ENCODE measurements at places on chromosomes 11 and 22.

DNA sequence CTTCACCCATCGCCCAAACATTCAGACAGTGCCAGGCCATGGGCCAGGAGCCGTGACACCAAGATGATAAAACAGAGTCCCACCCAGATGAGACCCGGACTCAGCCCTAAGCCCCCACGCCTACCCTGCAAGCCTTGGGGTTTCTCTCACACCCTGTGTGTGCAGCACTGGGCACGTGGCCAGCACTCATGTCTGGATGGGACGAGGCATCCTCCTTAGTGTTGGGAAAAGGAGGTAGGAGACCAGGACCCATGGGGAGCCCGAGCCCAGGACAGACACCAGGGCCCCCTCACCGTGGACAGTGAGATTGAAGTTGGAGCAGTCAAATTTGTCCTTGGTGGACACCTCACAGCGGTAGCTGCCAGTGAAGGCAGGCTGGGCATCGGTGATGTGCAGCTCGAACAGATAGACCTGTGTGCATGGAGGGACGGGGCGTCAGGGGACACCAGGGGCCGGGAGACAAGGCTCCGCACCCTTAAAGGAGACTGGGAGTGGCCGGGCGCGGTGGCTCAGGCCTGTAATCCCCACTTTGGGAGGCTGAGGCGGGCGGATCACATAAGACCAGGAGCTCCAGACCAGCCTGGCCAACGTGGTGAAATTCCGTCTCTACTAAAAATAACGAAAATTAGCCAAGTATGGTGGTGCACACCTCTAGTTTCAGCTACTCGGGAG, 4.2 kb downstream of the MYBPC3 start:
- no peaks in the 10 kb centered on the region for H3K27me3 ChIP-seq
- no peak overlapping the region for H3K4me3 ChIP-seq
- no peak for ATAC-seq
- no peak overlapping the region for H3K27ac ChIP-seq
- peaks cover 6% of the 10 kb centered on the region for H3K4me1 ChIP-seq

- peak overlapping the region; percentile 86 for H3K4me3 ChIP-seq
- peaks cover 43% of the 10 kb centered on the region for H3K4me1 ChIP-seq
- H3K27me3 ChIP-seq = no peaks in the 10 kb centered on the region
- peak overlapping the region; percentile 85 for H3K27ac ChIP-seq
These were observed 61.8 kb downstream of the FAM83F start for GRCh38 chr22:40056559-40056958.

- H3K4me1 ChIP-seq = no peaks in the 10 kb centered on the region
- no peak overlapping the region for H3K4me3 ChIP-seq
- H3K27ac ChIP-seq = no peak overlapping the region
- H3K36me3 ChIP-seq = no peaks in the 10 kb centered on the region
- peaks cover 11% of the 10 kb centered on the region for H3K27me3 ChIP-seq
These were observed 41.2 kb upstream of the SLC36A4 start for GRCh38 chr11:93238956-93239355.

- no peak overlapping the region for H3K4me3 ChIP-seq
- no peak overlapping the region for H3K27ac ChIP-seq
- ATAC-seq = no peak
These were observed 29.8 kb upstream of the OR56B4 start for GRCh38 chr11:6077723-6078122.

GRCh38 chr11:88300888-88301487, 36.5 kb downstream of the CTSC start:
- no peaks in the 10 kb centered on the region for H3K27me3 ChIP-seq
- peak overlapping the region; percentile 95 for H3K27ac ChIP-seq
- peaks cover 90% of the 10 kb centered on the region for H3K36me3 ChIP-seq
- peak overlapping the region; percentile 74 for H3K4me3 ChIP-seq

DNA sequence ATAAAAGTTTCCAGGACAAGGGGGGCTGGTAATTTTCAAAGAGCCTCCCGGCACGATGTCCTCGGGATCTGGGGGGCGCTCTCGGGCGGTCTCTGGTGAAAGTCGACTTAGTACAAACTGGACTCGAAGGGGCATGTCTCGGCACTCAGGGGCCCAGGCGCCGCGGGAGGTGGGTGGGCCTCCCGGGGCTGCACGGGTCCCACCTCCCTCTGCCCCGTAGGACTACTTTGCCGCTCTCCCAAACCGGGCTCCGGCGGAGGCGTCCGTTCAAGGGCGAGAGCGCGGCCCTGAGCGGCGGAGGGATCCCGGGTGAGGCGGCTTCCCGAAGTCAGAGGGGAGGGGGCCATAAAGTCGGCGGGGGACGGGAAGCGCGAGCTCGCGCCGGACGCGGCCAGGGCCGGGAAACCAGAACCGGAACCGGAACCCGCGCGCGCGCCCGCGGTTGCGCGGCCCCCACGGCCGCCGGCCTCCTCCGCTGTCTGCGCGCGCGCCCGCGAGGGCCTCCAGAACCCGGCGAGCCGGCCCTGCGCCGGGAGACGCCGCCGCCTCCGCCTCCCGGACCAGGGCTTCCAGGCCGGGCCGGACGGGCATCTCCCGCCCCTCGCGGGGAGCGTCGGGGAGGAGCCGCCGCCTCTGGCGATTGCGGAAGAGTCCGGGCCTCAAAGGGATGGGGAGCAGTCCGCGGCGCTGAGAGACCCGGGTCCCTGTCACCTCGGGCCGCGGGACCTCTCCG, at the start of gene ARHGEF12:
Gene ARHGEF12 (plus strand): TSS at position 506 of the 733 bp plus-strand sequence. CDS start 831 bp downstream, outside the sequence.
- peaks cover 27% of the 10 kb centered on the region for H3K27me3 ChIP-seq
- H3K36me3 ChIP-seq = peaks cover 13% of the 10 kb centered on the region
- ATAC-seq = peak; percentile 77
- peak within 1 kb of the TSS; percentile 81 for H3K27ac ChIP-seq
- peaks cover 16% of the 10 kb centered on the region for H3K4me1 ChIP-seq

DNA sequence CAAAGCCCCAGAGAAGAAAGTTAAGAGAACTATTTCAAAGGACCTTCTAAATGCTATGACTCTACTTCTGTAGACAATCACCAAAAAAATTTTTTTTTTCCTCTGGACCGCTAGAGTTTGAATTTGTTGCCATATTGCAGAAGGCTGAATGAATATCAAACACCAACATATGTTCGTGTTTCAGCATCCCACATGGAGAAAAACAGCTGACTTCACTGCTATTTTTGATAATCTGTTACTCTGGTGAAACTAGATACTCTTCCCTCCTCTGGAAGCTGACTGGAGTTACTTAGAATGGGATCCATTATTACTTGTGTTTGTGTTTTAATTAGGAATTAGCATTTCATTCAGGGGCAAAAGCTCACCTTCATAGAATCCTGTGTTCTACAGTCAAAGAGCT, 447.0 kb downstream of the AASDHPPT start:
- no peaks in the 10 kb centered on the region for H3K4me1 ChIP-seq
- no peak for ATAC-seq
- no peaks in the 10 kb centered on the region for H3K27me3 ChIP-seq
- no peak overlapping the region for H3K27ac ChIP-seq
